ENCODE measurements at places on chromosomes 1 and 21.

- DNase-seq, result no peak
These were observed 68.7 kb downstream of the DEGS1 start for GRCh38 chr1:224251741-224252146.

- DNase-seq, result no peak
These were observed 67.9 kb upstream of the DMRTA2 start for GRCh38 chr1:50491142-50491541.

DNA sequence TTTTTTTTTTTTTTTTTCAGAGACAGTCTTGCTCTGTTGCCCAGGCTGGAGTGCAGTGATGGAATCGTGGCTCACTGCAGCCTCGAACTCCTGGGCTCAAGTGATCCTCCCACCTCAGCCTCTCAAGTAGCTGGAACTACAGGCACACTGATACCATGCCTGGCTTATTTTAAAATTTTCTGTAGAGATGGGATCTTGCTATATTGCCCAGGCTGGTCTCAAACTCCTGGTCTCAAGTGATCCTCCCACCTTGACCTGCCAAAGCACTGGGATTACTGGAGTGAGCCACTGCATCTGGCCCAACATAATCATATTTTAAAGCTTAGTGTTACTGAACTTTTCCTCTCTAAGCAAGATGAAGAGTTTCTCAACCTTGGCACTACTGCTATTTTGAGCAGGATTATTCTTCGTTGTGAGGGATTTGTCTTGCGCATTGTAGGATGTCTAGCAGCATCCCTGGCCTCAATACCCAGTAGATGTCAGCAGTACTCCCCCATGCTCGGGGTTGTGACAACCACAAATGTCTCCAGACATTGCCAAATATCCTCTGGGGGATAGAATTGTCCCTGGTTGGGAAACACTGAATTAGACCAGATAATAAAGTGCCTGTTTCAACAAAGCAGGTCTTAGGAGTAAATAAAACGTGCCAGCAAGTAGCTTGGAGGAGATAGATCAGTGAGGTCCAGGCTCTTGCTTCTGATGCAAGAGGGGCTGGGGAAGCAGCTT lies 15.1 kb upstream of the THRAP3 start:
- DNase-seq, result no peak

DNA sequence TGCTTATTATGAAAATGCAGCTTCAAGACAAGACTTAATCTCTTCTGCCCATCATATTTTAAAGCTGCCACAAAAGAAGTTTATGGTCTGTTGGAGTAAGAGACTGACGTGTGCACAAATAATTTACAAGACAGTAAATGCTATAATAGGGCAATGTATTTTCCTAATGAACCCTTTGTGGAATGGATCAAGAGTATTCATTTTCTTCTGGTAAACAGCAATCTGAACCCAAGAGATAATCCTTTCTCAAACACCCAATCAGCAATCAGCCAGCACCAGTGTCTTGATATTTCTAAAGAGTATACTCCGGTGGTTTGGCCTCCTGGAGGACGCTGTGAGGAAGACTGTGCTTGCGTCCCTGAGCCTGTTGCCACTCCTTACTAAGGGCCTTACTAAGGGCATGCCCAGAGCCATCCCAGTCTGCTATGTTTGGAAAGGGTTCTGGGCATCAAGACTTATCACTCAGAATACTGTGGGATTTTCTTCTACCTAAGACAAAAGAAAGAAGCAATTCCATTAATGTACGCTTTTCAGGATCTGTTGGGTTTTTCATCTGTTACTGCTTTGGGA lies 48.8 kb upstream of the LRRC8D start:
- DNase-seq, result no peak

DNA sequence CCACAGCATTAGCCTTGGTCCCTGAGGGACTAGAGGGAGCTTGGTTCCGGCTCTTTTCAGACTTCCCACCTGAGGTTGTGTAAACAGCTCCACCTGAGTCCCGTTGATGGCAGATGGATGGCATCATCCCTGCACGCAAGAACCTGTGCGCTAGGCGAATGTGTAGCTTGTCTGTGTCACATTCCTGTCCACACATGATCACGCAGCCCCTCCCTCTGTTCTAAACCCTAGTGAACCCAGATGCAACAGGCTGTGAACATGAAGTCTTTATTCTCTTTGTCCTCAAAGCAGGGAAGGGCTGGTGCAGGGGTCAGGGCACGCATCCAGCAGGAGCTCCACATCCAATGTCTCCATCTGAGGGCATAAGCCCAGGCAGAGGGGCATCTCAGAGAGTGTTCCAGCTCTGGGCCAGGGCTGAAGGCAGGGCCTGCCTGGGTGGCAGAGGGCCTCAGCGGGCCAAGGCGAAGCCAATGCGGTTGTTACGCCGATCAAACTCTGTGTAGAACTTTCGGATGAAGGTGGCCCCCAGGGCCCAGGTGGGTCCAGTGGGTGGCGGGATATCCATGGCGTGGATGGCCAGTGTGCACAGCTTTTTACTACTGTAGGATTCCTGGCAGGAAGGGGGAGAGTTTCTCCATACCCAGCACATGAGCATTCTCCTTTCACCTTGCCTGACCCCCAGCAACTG lies 2.9 kb upstream of the ETNK2 start:
- DNase-seq, result no peak

- DNase-seq, result no peak
These were observed 229.1 kb downstream of the GPR52 start for GRCh38 chr1:174676856-174677255.

- no peak for DNase-seq
These were observed 8.0 kb downstream of the CTRC start for GRCh38 chr1:15446212-15446611.
